NCI-H748 treated with DMSO at 0.1 percent for 48 hours (cell line): ENCODE measurements at places on chromosomes 6 and 20.
A peak's percentile ranks its signal among the peaks of the same experiment; 100 is the strongest.

DNA sequence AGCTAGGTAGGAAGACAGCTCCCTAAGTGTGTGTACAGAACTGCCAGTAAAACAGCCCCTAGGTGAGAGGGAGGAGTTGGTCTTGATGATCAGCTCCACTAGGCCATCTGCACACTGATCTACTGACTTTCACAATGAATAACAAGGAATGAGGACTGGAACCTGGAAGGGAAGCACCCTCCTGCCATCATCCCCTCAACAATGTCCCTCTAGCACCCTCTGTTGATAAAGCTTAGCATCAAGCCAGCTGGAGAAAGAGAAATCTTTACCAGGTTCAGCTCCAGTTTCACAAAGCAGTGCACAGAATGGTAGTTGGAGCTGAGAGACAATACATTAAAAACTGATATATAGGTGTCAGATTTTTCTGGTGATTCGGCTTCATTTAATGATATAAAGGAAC, 57.2 kb upstream of the IRAK1BP1 start:
- peak; percentile 85 for DNase-seq

- DNase-seq = no peak
These were observed 66.8 kb downstream of the PRDM1 start for GRCh38 chr6:106152952-106153351.

DNA sequence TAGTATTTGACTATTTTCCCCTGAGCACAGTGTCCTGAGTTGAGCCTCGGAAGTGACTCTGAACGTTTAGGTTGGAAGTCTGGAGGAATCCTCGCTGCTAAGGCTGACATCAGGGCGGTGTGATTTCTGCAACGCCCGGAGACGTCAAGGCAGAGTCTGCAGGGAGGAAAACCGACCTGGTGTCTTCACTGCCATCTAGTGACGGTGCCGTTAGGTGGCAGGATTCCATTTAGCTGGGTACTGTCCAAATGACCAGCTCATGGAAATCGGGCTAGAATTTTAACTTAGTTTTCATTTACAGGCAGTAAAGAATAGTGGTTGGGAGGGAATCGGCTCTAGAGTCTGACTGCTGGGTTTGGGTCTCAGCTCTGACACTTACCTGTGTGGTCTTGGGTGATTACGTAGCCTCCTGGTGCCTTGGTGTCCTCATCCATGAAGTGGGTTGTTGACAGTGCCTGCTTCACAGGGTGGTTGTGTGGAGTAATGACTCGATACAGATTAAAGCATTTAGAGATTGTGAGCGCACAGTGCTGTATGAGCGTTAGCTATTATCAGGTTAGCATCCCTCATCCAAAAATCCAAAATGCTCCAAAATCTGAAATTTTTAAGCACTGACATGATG, 35.0 kb downstream of the FOXF2 start:
- DNase-seq = no peak

DNA sequence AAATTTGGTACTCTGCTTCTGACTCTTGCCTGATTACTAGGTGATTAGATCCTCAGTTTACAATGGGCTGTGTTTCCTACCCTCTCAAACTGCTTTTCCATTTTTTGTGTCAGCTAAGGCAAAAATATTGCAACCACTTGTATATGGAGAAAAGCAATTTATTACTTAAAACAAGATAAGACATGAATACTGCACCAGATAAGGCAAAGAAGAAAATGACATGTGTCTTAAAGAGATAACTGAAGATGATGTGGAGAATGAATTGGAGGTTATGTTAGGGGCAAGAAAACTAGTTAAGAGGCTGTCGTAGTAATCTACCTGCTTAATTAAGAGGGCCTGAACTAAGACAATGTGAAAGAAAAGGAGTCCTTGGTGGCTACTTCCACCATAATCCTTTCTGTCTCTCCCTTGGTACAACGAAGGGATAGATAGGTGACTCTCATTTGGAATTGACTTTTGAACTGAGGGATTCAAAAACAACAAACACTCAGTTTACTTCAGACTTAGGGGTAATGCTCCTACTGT, 16.3 kb upstream of the REV3L start:
- no peak for DNase-seq

- DNase-seq = no peak
These were observed 736.9 kb upstream of the MARCKS start for GRCh38 chr6:113120224-113120581.

DNA sequence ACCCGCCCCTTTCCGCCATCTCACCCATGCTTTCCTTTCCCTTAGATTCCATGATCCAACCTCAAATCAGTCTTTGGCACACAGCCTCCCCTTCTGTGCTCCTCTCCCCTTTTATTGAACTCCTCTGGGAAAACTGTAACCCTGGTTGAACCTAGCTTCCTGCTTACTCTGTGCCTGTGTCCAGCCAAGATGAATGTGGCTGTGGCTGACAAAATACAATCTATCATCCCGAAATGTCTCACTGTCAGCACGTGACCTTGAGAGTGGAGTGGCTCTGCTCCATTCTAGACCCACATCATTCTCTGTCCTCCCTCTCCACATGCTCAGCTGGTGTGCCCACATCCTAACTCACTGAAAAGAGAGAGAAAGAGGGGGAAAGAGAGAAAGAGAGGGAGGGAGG, 11.0 kb downstream of the NCR2 start:
- no peak for DNase-seq

DNA sequence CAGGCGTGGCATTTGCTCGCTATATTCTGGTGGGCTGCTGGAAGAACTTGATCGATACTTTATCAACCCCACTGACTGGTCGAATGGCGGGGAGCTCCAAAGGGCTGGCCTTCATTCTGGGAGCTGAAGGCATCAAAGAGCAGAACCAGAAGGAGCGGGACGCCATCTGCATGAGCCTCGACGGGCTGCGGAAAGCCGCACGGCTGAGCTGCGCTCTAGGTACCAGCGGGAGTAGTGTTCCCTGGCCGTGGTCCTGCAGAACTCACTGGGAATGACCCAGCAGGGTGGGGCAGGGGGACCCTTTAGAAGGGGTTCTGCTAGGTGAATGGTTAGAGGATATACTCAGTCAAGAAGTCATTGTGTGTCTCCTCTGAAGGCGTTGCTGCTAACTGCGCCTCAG, 68.4 kb upstream of the PBOV1 start:
- no peak for DNase-seq

GRCh38 chr6:139325686-139326085, 33.9 kb upstream of the TXLNB start:
- no peak for DNase-seq

GRCh38 chr6:134379076-134379475, 61.2 kb upstream of the SGK1 start:
- peak; percentile 94 for DNase-seq

GRCh38 chr6:20639161-20639560, 104.9 kb downstream of the CDKAL1 start:
- DNase-seq = no peak

GRCh38 chr20:46683939-46684750, 5.1 kb downstream of the TP53RK start:
- DNase-seq = peak; percentile 64

- no peak for DNase-seq
These were observed 96.9 kb upstream of the ADTRP start for GRCh38 chr6:11875325-11876109.

DNA sequence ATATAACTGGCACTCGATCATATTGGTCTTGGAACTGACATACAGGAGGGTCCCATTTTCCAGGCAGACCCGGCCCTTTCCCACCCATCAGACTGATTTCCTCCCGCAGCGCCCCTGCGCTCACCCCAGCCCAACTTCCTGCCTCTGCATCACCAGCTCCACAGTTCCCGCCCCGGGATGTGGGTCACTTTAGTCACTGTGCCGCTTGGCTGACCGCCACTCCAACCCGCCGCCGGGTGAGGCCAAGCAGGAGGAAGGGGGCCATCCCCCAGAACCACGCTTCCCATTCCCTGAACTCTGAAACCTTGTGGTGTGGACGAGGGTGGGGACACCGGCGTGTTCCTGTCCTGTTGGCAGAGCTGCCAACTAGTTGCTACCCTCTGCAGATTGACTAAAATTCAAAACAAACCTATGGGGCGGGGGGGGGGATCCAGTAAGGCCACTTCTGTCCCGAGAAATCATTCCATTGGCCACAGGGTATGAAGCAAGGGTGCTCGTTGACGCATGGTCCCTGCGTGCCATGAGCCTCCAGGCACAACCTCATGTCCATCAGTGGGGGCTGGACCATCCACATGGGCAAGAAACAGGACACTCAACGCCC, 12.3 kb downstream of the TGM2 start:
- DNase-seq = no peak

GRCh38 chr6:137219664-137220252, 573 bp upstream of the IFNGR1 start:
- no peak for DNase-seq

- no peak for DNase-seq
These were observed 82.0 kb downstream of the JPH2 start for GRCh38 chr20:44104798-44105517.

- no peak for DNase-seq
These were observed 33.8 kb upstream of the TMEM244 start for GRCh38 chr6:129894921-129895320.

DNA sequence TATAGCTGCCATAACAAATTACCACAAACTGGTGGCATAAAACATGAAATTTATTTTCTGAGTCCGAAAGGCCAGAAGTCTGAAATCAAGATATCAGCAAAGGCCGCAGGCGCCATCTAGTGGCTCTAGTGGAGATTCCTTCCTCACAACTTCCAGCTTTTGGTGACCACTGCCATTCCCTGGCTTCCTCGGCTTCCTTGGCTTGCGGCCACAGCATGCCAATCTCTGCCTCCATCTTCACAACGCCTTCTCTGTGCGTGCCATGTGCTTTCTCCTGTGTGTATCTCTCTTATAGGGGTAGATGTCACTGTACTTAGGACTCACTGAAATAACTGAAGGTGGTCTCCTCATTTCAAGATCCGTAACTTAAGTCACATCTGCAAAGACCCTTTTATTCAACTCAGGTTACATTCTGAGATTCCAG, 5.4 kb upstream of the PLAGL1 start:
- peak; percentile 43 for DNase-seq

DNA sequence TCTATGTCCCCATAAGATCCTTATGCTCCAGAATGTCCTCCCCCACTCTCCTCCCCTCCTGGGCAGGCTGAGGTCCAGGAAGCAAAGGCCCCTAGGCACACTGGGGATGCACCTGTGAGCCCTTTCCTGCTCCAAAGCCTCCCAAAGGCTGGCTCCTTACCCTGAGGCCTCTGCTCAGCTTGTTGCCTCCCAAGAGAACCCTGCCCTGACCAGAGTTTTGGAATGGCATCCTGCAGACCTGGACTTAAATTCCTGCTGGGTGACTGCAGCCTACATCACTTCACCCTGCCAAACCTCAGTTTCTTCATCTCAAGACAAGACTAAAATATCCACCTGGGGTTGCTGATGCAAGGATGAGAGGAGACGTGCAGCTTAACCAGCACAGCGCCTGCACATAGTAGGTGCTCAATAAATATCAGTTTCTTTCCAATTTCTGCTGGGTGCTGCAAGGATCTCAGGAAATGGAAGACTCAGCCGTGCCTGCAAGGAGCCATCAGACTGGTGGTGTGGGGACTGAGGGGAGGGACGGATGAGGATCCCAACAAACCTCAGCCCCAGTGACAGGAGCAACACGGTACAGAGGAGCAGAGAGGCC, 2.1 kb upstream of the LBP start:
- DNase-seq = no peak

- DNase-seq = no peak
These were observed 14.9 kb downstream of the MAN1A1 start for GRCh38 chr6:119334535-119335264.

GRCh38 chr6:83574783-83575182, 62.4 kb downstream of the PRSS35 start:
- no peak for DNase-seq

- no peak for DNase-seq
These were observed 77.5 kb upstream of the LTV1 start for GRCh38 chr6:143765422-143766184.

GRCh38 chr20:32495949-32496348, 89.2 kb downstream of the NOL4L start:
- no peak for DNase-seq

DNA sequence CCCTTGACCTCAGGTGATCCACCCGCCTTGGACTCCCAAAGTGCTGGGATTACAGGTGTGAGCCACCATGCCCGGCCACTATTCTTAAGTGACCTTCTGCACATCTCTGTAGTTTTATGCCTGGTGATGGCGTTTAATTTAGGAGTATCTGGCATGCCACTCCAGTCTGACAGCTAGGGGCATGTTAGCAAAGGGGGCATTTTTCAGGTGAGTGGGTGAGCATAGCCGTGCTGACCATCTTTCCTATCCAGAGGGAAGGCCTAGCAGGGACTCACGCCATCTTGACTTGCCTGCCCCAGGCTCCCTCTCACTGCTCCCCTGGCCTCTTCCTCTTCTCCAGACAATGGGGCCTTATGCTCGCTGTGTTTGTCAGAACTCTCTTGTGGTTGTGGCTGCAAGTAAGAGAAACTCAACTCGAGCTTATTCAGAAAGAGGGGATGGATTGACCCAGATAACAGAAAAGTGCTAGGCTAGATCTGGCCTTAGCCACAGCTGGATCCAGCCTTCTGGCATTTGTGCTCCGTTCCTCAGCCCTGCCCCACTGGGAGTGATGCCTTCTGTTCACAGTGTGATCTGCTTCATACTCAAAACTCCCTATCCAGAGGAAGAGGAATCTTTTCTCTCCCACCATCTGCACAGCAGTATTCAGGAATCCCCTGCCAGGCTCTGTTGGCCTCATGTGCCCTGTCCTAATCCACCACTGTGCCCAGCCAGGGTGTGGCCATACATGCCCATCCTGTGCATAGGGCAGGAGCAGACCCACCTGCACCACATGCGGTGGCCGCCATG, 174.5 kb upstream of the AKAP12 start:
- DNase-seq = no peak

DNA sequence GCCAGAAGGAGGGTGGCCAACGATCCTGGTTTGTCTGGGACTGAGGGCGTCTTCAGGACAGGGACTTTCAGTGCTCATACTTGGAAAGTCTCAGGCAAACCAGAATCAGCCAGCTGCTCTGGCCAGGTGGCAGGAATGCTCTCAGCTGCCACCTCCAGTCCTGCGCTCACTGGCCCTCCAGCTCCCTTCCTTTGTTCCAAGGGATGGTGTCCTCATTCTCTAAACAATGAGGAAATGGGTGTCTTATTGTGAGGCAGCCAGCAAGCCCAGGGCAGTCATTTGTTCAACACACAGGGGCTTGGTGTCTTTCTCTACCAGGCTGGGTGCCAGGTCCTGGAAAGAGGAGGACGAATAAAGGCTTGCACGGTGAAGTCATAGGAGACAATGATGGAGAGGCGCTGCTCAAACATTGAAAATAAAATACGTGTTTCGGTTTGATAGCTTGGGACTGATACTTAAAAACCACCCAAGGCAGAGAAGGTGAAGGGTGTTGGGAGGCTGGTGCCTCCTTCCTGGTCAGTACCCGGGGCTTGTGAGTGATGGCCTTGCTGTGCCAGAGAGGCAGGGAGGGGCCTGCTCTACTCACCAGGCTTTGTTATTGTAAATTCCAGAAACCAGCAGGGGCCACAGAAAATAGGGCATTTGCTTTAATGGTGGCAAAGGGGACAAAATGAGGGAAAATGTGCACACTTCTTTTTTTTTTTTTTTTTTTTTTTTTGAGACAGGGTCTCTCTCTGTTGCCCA, 11.3 kb upstream of the TMEM181 start:
- DNase-seq = peak; percentile 56

- DNase-seq = peak; percentile 92
These were observed 654 bp downstream of the WASF1 start for GRCh38 chr6:110178626-110179405.

- DNase-seq = peak; percentile 8
These were observed 183.1 kb downstream of the MOXD1 start for GRCh38 chr6:132218059-132218696.
